SJSA1 (cell line): ENCODE measurements at places on chromosomes 4 and X.

- DNase-seq: no peak
Observed at GRCh38 chr4:81428002-81428401, 43.7 kb downstream of the RASGEF1B start.

DNA sequence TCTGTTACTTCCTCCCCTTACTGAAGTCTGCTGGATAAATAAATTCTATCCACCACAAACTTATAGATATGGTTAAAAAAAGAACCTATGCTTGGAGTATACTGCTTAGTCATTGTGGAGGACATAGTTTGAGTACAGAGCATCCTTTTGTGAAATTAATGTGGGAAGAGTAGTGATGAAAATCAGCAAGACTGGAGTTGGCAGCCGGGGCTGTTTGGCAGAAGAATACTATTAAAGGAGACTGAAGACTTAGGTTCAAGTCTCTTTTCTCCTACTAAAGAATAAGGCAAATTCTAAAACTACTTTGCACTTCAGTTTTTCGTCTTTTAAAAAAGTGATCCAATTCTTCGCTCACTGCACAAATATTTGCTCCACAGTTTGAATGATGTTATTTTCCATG lies 326.6 kb upstream of the ATOH1 start:
- no peak for DNase-seq

DNA sequence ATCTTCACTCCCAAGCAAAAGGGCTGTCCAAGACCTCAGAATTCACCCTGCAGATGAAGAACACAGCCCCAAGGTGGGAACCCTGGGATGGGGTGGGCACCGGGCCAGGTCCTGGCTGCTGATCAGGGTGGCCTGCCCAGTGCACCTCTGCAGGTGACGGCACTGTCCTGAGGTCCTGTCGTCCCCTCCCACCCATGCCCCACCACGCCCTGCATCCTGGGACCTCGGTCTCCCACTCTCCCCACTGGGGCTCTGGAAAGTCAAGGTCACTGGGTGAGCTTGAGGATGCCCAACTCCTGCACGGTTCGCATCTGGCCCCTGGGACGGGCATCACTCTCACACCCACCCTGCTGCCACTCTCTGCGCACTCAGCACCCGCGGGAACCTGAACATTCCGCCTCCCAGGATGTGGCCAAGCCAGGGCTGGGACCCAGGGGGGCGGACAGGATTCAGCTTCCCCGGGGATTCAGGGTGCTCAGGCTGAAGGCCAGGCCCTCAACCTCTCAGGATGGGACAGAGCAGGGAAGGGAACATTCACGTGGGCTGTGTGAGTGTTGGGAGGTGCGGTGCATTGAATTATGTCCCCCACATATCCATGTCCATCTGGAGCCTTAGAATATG lies 115.9 kb downstream of the CPZ start:
- DNase-seq: peak; percentile 12

DNA sequence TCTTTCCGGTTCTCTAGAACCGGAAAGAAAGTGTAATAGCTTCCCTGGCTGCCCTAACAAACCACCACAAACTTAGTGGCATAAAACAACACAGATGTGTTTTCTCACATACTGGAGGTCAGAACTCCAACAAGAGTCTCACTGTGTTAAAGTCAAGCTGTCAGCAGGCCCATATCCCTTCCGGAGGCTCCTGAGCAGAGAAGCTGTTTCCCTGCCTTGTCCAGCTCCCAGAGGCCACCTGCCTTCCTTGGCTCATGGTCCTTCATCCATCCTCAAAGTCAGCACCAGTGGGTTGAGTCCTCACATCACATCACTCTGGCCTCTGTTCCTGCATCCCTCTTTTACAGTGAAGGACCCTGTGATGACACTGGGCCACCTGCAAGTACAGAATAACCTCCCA lies 49.8 kb upstream of the HMX1 start:
- DNase-seq: no peak

DNA sequence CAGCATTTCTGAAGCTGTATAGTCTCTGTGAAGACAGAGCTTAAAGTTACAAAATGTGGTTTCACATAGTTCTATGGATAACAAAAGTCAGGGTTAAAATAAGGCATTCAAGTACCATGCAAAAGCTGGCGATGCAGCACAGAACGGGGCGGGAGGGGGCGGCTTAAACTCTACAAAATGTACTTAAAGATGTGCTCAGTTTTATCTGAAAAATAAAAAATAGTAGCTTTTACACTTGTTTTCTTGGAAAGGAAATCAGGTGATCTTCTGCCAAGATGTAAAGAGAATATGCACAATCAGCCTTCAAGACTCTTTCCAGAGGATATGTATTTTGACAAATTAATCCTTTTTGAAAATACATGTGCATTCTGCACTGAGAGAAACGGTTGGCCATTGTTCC lies 301.7 kb upstream of the EMCN start:
- DNase-seq: no peak

DNA sequence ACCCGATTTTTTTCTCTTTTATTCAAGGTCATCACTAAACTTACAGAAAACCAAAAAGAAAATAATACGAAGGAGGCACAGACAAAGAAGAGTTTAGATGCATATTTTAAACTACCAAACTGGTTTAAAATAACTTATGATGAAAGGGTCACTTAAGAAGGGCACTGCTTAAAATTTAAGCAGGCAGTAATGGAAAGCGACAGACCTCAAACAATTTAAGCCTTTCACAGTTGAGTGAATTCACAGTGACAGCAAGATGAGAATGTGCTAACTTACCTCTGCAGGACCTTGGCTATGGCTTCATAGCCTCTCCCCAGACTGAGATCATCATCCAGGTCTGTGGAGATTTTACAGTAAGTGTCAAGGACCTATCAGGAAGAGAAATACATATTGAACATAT lies 112.1 kb downstream of the TTC29 start:
- no peak for DNase-seq

DNA sequence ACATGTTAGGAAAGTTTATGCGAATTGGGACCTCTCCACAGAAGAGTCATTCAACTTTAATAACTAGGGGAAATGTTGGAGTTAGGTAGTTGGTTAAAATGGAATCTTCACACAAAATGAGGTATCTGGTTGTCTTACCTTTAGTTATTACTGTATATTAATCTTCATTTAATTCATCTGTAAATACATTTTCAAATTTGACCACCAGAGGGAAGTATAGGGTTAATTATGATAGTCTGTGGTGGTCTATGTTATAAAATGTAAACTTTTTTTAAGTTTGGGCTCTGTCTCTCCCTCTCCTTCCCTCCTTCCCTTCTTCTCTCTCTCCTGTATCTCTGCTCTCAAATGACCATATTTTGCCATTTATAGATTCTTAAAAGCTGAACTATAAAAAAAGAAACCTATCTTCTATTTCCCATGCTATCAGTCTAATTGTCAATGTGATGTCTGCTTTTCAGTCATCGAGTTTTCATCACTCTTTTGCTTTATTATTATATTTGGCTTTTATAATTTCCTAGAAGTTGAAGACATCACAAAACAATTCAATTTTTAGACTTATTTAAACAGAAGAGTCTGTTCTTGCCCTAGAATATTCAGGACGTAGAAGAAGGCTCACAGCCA lies 49.8 kb downstream of the TMEM144 start:
- no peak for DNase-seq

- DNase-seq: no peak
Observed at GRCh38 chr4:165343353-165344191, 16.1 kb downstream of the MSMO1 start.

DNA sequence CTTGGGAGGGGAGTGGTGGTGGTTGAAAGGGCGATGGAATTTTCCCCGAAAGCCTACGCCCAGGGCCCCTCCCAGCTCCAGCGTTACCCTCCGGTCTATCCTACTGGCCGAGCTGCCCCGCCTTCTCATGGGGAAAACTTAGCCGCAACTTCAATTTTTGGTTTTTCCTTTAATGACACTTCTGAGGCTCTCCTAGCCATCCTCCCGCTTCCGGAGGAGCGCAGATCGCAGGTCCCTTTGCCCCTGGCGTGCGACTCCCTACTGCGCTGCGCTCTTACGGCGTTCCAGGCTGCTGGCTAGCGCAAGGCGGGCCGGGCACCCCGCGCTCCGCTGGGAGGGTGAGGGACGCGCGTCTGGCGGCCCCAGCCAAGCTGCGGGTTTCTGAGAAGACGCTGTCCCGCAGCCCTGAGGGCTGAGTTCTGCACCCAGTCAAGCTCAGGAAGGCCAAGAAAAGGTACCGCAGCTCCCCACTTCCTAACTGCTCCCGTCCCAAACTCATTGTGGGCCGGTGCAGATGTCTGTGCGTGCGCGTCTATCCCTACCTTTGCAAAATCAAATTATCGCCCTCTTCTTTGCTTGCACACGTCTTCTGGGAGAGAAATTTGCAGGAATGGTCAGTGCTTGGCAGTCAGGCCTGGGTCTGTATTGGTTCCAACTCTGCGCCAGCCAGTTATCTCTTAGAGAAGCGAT lies 533 bp downstream of the IL15 start:
- DNase-seq: peak; percentile 58

DNA sequence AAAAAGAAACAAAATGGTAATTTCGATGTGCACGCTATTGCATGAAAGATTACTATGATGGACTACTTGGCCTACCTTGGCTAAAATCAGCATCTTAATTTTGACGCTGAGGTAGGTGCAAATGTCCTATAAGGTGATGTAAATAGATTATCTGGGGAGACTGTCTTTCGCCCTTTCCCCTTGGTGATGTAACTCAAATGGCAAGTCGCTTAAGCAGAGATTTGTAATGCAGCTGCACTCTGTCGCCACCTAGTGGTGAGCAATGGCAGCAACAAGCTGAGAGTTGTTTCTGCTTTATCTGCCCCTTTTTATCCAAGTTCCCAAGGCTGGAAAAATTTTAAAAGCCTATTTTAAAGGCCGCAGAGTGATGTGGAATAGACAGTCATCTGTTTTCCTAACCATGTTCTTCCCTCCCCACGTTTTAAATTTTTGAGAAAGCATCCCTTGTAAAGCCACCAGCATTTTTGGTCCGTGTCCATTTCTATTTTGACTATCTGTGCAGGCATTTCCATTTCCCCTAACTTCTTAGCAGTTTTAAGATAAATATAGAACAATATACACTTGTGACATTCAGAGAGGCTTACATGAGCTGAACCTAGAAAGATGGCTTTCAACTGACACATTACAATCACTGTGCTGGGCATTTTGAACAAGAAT lies 62.4 kb upstream of the PDLIM3 start:
- DNase-seq: peak; percentile 61

- DNase-seq: no peak
Observed at GRCh38 chrX:25043192-25043591, 27.4 kb upstream of the ARX start.

DNA sequence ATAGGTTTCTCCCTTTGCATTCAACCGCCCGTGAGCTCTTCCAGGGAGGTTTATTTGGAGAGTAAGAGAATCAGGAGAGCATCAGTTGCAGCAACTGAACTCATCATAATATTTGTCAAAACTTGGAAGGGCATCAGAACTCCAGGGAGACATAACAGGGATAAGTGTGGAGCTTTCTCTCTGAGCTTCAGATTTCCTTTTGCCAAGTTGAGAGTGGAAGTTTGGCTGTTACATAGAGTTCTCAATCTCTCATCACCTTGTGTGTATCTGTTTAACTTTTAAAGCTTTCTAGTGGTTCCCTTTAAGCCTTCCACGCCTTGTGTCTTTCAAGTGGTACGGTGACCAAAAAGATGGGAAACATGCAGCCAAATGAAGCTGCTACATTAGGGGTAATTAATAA lies 18.8 kb downstream of the BMP3 start:
- no peak for DNase-seq

- DNase-seq: no peak
Observed at GRCh38 chr4:106172861-106173260, 143.1 kb downstream of the TBCK start.

- no peak for DNase-seq
Observed at GRCh38 chrX:43618366-43619205, 37.5 kb upstream of the MAOA start.

DNA sequence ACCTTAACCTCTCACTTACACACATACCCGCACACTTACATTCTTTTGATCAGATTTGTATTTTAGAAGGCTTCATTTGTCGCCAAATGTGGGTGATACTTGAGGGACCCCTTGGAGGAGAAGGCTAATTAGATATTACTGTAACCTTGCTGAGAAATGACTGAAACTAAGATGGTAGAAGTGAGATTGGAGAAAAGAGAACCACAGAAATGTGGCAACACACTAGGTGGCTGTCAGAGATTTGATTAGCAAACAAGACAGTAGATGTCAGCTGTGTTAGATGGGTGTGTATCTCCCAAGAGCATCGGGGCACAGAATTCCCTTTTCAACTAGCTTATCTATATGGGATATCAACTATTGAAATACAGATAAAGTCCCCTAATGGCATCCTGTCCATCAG lies 149.3 kb upstream of the FABP2 start:
- no peak for DNase-seq

- no peak for DNase-seq
Observed at GRCh38 chrX:116409219-116409618, 27.2 kb upstream of the SLC6A14 start.

- no peak for DNase-seq
Observed at GRCh38 chrX:27995611-27996010, 14.4 kb upstream of the DCAF8L1 start.

GRCh38 chr4:145956288-145956890 lies 17.8 kb upstream of the ZNF827 start:
- peak; percentile 52 for DNase-seq

- no peak for DNase-seq
Observed at GRCh38 chr4:66373268-66373667, 703.0 kb upstream of the EPHA5 start.

DNA sequence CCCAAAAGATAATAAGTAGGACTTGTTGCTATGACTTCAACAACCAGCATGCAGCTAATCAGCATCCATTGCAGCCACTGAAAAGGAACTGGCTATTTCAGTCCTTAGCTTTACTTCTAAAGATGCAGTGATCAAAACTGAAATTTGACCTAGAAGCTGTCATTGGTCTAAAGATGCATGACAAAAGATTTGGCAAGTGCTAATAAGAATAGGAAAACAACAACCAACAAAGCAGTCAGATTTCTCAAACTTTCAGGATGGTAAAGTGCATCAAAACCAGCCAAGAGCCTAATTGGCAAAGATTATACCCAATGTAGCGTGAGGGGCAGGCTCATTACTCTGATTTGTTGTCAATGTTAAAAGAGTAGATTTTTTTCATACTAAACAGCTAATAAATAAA lies 77.1 kb upstream of the WDR17 start:
- no peak for DNase-seq

- DNase-seq: peak; percentile 85
Observed at GRCh38 chr4:128517739-128518510, 230.3 kb upstream of the PGRMC2 start.

DNA sequence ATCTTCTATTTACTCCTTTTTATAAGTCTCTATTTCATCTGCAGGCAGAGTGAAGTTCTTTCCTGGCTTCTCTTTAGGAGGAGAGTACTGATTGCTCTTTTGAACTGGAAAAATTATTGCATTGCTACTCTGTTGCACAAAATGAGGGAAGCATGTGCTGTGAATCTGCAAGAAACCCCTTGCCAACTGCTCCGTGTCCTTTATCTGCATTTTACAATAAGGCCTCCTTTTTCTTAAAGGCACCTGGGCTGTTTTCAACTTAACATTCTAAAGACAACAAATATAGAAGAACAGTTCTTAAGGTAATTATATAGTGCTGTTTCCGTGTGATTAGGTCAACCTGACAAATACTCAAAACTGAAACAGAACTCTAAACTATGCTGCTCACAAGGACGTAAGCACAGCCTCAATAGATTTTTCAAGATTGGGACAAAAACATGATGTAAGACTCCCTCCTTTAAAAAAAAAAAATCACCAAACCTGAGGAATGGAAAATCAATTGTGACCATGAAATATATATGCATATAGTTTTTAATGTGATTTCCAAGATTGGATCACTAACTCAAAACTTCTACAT lies 716.6 kb upstream of the INTU start:
- no peak for DNase-seq
